ENCODE measurements at places on chromosomes 11 and 22. TPM values are rescaled to one million over a fixed set of nuclear protein-coding genes. Genes with fewer than 3 reads are reported as not detected.

DNA sequence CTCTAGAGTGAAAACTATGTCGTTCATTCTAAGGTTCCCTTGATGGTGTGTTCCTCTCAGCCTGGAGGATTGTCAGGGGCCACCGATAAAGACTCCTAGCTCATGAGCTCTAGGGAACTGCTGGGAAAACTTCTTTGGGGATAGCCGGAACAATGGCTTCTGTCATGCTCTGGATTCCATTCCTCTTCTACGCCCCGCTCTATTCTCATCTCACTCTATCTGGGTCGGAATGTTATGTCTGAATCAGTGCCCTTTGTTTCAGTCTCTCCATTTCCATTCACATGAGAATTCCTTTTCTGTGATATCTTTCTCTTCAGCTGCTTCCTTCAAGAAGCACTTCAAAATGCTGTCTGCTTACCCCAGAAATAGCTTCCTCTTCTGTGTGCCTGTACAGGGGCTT, 16.9 kb upstream of the SLCO2B1 start:
- DNase-seq = no peak

GRCh38 chr22:42603427-42603826, 11.3 kb downstream of the POLDIP3 start:
- DNase-seq = no peak

SLC36A4 gene
- total RNA-seq = 8.8 TPM

DNA sequence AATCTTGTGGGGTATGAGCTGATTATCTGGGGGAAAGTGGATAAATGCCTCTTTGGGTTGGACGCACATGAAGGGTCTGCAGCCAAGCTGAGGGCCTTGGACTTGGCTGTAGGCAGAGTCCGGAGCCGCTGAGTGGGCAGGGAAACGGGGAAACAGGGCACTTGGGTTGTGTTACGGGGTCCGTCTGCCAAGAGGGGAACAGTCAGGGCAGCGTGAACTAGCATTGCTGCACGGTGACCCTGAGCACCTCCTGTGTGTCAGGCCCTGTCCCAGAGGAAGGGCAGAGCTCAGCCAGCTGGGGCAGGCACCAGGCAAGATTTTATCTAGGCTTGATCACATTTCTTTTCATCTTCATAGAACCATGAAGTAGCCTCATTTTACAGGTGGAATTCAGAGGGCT, 11.9 kb downstream of the FAM83F start:
- no peak for DNase-seq

KDM4E gene
- total RNA-seq = not detected

RIMBP3B gene
- total RNA-seq = 1.1 TPM

DNA sequence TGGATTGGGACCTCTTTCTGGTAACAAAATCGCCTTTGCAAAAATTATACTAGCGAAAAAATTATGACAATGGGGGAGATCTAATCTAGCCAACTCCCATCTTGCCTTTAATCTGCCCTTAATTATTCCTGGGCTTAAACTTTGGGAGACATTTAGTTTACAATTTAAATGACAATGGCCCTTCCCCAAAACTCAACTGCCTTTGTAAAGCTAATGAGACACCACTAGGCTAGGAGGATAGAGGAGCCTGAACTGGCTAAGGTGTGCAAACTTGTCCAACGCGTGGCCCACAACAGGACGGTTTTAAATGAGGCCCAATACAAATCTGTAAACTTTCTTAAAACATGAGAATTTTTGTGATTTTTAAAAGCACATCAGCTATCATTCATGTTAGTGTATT, 67.3 kb downstream of the RSF1 start:
- no peak for DNase-seq

GRCh38 chr11:10645212-10645795, 48.3 kb downstream of the IRAG1 start:
- no peak for DNase-seq

GRCh38 chr11:80899381-80899780, 1458.6 kb upstream of the TENM4 start:
- no peak for DNase-seq

DNA sequence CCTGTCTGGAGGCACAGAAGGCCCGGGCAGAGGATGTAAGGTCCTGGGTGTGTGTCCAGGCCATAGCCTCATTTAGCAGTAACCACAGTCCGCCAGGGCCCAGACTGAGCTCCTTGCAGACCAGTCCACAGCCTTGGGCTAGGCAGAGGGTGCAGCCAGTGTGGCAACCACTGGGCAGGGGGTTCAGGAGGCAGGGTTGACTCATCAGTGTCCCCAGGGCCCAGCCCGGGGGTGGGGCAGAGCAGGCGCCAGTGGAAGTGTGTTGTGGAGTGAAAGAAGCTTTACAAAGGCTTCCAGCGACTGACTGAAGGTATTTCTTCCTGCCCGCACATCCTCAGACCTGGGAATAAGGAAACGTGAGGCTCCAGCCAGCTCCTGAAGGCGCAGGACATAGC, 27.7 kb upstream of the WNT11 start:
- no peak for DNase-seq

GRCh38 chr11:118338637-118339061, 3.9 kb downstream of the CD3D start:
- DNase-seq = peak; percentile 82

OR5AN1 gene
- not detected for total RNA-seq

CARNS1 gene
- 0.41 TPM for total RNA-seq

- no peak for DNase-seq
These were observed 63.8 kb upstream of the APOA1 start for GRCh38 chr11:116901211-116901610.

DNA sequence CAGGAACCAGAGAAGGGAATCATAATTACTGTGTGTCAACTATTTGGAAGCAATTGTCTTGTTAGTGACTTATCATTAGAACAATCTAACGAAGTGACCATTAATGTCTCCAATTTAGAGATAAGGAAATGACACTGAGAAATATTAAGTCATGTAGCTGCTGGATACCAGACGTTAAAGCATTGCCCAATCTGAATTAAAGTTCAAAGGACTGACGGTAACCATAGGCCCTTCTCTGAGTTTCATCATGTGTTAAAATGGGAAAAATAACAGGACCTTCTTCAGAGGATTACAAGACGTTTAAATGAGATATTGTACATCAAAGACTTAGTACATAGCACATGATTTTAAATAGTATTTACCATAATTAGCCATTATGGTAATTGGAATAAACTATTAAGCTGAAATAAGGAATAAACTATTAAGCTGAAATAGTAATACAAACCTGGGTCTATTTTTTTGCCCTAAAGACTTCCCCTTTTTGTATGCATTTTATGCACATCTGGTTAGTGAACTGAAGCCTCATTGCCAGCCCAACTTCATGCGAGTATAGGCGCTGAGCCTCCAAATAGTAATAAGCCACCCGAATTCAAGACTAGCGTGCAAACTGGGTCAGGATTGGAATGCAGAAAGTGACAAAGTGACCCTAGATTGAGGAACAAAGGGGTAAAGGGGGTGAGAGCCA, 41.0 kb downstream of the GLYATL1 start:
- DNase-seq = no peak

- DNase-seq = no peak
These were observed 356.5 kb downstream of the INSC start for GRCh38 chr11:15471048-15471894.

C11orf42 gene
- not detected for total RNA-seq

DNA sequence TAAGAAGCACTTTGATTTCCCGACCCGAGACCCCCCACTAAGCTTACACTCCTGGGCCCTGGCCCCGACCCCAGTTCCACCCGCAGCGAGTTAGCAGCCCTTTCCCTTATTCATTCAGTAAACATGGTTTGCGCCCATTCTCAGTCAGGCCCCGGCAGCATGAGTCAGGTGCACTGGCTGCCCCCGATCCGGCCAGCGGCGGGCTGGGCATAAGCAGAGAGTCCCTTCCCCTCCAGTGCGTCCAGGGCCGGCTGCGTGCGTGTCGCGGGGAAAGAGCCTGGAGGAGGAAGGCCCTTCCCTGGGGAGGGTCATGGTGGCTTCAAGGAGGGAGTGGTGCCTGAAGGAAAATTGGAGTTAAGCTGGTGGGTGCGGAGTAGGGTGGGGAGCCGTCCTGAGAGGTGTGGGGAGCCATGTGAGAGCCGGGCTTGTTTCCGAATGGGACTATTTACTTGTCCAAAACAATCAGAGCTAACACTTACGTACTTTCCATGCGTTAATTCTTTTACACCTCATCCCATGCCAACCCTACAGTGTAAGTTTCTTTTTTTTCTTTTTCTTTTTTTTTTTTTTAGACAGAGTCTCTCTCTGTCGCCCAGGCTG, 657 bp downstream of the IGHMBP2 start:
- peak; percentile 20 for DNase-seq

SLC29A2 gene
- total RNA-seq = 56.4 TPM

DNA sequence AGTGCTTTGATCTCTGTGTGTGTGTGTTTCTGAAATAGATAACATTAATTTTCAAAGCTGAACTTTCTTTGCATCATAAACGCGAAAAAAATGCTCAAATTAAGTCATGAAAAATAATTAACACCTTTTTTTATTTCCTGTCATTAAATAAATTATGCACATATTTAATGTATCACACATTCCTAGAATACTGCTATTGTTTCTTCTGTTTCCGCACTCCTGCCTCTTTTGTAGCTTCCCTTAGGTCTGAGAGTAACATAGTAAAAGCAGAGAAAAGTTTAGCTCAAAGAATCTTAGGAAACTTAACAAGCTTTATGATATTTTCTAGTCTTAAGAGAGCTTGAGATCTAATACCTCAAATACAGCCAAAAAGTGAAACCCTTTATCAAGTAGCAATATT, 504.2 kb downstream of the JRKL start:
- no peak for DNase-seq

- no peak for DNase-seq
These were observed 13.5 kb upstream of the MTMR2 start for GRCh38 chr11:95937358-95937757.

Data from OCI-LY7 (cell line).